ENCODE measurements at places on chromosomes 1 and 21.
A peak's percentile ranks its signal among the peaks of the same experiment; 100 is the strongest.

DNA sequence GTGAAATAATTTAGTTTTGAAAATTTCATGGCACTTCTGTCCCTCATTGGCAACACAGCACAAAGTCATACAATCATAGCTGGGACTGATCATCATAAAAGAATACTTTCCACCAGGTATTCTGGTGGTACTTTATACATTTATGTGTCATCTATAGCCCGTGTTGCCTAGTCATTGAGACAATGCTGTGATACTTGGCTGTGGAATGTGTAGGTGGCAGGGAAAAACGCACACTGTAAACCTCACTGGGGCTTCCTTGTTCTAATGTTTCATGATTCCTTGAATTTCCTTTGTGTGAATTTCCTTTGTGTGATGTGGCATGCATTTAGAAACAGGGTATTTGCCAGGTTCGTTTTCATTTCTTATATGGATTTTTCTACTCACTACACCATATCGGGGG, 118.3 kb downstream of the FMN2 start:
- peak; percentile 18 for DNase-seq

- peak; percentile 96 for DNase-seq
Measured at GRCh38 chr1:8040586-8040985, 14.5 kb upstream of the ERRFI1 start.

DNA sequence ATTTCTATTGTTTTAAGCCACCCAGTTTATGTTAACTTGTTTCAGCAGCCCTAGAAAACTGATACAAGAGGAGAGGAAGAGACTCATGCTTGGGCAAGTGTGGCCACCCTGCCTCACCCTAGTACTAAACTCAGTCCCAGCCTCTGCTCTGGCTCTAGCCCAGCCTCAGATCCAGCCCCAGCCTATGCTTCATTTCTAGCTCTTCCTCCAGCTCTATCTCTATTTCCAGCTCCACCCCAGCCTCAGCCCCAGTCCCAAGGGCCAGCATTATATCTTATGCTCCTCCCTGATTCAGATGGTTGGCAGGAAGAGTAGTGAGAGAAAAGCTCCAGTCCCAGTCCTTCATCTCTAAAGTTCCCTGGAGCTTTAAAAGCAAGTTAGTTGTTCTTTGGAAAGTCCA, 535.5 kb downstream of the PTPRC start:
- no peak for DNase-seq

GRCh38 chr21:26212220-26212619, 41.6 kb upstream of the APP start:
- DNase-seq, result no peak

- peak; percentile 65 for DNase-seq
Measured at GRCh38 chr1:160022330-160023310, 9.2 kb downstream of the PIGM start.

DNA sequence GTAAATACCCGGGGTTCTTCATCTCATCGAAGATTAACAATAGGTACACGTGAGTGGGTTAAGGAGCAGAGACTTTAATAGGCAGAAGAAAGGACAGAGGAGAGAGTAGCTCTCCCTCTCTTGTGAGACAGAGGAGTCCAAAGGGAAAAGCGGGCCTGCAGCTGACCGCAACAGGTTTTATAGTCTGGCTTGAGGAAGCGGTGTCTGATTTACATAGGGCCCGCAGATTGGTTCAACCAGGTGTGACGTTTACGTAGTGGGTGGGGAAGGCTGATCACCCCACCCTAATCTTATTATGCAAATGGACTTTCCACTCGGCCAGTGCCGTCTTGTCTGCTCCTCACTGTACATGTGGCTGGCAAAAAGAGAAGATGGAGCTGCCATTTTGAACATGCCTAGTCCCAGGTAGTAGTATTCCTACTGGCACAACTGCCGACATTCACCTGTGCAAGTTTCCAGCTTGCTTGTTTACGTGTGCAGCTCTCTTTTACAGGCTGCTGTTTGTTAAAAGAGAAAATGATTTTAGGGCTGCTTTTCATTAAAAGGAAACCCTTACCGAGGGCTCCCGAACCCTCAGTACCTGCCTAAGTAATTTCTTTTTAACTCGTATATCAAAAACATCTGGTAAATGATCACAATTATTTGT, 10.6 kb downstream of the CDC14A start:
- no peak for DNase-seq

DNA sequence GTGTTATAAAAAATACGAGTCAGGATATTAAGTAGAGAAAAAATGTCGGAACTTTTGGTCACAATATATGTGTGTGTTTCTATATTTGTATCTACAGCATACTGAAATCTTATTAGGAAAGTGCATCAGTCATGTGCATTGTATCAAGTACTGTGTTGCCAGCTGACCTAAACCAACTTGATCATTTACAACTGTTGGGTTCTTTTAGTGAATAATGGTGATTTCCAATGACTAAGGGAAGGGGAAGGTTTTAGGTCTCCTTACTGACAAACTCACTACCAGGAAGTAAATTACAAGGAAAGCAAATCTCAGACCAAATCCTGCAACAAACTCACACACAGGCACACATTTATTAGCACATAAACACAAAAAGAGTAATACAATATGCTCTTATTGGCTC, 142.7 kb downstream of the TSEN15 start:
- DNase-seq, result no peak

DNA sequence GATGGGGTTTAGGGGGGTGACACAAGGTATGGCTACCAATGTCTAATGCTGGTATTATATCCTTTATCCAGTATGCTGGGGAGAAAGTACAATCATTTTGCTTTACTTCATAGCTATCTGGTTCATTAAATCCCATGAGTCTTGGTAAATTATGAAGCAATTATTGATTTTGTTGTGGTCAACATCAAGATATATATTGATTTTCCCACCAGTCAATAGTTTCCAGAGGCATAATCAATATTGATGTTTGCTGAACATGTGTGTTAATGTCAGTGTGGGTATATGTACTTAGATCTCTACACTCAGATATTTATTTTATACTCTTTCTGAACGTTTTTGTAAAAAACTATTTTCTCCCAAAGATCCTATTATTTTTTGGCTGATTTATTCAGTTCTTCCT, 155.5 kb downstream of the BACH1 start:
- DNase-seq, result no peak

DNA sequence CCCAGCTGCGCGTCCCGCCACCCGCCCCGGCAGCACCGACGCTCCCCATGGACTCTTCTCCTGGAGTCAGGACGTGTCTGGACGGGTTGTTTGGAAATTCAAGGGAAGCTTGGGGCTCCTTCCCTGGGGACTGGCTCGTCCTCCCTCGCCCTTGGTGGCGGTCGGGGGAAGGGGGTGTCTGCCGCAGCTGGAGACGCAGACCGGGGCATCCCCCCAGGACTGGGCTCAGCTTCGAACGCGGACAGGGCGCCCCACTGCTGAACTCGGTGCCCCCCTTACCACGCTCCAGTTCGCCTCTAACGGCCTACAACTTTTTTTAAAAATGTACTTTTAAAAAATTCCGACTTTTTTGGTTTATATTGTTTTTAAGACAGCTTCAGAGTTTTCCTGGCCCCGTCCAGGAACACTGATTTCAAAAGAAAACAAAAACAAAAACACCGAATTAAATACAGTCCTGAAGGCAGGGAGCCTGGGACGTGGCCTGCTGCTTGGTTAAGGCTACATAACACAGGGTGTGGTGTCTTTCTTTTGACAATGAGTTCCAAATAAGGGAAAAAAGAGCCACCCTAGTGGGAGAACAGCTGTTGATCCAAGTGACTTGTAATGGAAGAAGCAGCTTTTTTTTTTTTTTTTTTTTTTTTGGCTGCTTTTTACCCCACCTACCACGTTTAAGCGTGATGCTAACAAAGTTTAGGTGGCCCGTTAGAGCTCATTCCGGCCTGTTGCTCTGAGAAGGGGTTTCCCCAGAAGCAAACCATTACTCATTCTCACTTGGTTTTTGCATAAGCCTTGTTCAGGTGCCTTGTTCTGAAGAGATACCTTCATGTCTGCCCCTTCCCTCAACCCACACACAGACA, 862 bp upstream of the DIPK1A start:
- peak; percentile 67 for DNase-seq

GRCh38 chr1:41622859-41623732, 138.6 kb upstream of the EDN2 start:
- peak; percentile 16 for DNase-seq

GRCh38 chr1:59486615-59487014, 189.7 kb downstream of the FGGY start:
- DNase-seq, result no peak

All from HFFc6 (cell line).